Panc1 (cell line): ENCODE measurements at places on chromosomes 5 and 9.

DNA sequence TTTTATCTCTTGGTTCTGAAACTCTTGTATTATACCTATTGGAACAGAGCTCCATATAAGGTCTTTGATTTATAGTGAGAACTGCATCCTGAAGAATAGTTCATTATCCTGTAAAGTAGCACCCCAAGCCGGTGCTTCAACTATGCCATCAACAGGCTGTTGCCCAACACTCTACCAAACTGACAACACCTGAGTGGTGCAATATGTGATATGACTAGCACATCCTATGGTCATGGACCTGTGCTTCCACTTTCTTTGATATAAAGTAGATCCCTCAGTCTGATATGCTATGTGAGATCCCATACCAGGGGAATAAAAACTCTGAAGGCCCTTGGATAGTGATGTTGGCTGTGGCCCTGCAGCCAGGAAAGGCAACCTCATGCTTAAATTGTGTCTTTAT, 15.8 kb downstream of the CSF2 start:
- DNase-seq, result no peak

DNA sequence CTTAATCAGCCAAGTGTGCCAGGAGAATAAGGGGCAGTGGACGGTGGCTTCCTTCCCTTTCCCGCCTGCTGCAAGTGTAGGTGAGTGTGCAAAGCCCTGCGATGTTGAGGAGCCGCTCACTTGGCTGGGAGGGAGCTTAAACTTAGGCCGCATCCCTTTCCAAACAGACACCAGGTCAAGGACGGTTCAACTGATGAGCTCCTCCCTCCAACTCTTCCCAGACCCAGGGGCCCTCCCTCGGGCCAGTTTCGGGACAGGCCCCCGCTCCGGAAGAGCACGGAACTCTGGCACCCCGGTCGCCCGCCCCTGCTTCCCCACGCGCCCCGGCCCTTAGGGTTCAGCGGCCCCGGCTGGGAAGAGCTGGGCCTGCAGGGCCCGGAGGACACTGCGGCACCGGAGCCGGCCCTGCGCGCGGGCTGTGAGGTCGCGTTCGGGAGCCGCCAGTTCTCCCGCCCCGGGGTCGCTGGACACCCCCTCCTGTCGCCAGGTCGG, 481 bp downstream of the MRPL36 start:
- no peak for DNase-seq

GRCh38 chr9:18778846-18779245, 254.2 kb downstream of the SAXO1 start:
- DNase-seq, result no peak

GRCh38 chr9:120869726-120870125, 7.3 kb downstream of the PHF19 start:
- no peak for DNase-seq

- DNase-seq, result no peak
These were observed 529 bp downstream of the UBAC1 start for GRCh38 chr9:135960411-135961276.
